NCI-H82 (cell line): ENCODE measurements at places on chromosomes 5 and 9.

GRCh38 chr9:97501177-97501971 lies at the start of gene TMOD1:
Gene TMOD1 (plus strand): TSS chr9:97501666. CDS start chr9:97524189, 22,523 bp downstream.
- DNase-seq, result peak; percentile 68

GRCh38 chr5:3904584-3904983 lies 309.0 kb downstream of the IRX1 start:
- DNase-seq, result no peak

DNA sequence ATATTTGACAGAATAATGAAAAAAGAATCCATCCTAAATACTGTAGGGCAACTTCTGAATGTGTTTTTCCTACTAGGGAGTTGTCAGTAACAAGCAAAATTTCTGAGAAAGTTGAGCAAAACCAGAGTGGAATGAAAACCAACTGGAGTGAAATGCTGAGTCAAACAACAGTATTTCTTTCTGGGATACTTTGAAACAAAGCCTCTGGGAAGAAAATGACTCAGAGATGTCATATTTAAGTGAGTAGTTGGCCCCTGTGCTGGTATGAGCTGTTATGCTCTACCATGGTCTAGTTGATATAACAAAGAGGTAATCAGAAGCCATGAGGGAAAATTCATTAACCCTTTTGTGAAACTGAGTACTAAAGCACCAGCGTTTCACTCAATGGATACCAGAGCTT lies 372.1 kb upstream of the C9orf72 start:
- DNase-seq, result no peak

DNA sequence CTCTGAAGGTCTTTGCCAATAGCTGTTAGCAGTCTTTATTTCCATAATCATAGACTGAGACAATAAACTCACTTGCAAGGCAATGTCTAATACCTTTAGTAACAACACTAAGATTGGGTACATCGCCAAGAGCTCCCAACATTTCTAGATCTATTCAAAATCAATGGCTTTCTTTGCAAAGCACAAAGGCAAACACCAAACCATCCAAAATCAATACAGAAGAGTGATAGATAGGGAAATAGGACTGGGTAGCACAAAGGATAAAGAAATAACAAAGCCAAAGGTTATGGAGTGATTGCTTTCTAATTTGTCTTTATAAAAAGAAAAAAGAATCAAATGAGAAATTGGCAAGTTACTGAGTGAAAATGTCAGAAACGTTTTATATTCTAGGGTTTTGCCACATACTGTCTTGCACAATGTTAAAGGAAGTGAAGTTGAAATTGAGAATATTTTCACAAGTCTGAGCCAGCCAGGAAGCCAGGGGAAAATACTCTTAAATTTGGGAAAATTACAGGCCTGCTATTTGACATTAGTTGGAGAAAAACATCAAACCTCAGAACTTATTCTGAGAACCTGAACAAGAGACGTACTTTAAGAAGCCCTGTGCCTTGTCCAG lies 53.3 kb upstream of the LHFPL2 start:
- no peak for DNase-seq

DNA sequence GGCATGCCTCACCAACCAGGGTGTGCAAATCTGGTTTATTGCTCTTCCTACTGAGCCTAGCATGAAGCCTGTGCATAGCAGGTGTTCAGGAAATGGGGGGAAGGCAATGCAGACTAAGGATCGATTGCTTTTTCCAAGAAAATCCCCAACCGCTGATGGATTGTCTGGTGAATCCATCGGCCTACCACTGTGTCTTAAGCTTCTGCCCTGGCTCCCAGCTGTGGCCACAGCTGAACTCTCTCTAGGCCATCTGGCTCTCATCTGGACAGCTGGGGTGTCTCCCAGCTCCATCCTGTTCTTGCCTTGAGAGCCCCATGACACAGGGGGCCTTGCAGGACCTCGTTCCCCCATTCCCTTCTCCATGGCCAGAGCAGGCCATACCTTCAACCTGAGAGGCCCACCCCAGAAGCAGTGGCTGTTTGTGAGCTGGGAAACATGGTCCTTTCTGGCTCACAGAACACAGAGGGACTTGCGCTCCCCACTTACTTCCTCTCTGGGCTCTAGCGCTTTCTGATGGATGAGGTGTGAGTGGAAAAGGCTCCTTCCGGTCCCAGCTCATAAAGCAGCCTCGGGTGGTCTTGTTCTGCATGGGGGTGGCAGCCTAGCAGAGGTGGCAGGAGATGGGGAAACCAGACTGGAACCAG lies 41.8 kb downstream of the COL27A1 start:
- DNase-seq, result peak; percentile 89

GRCh38 chr9:97873882-97874281 lies 20.9 kb downstream of the FOXE1 start:
- peak; percentile 4 for DNase-seq
